Stimulated activated CD4-positive, alpha-beta T cell treated with anti-CD3 and anti-CD28 coated beads, Interleukin-12 subunit alpha, Interleukin-12 subunit beta, amount 100 ng/mL, for 48 hours (primary cell): ENCODE measurements at places on chromosomes 4 and X.

DNA sequence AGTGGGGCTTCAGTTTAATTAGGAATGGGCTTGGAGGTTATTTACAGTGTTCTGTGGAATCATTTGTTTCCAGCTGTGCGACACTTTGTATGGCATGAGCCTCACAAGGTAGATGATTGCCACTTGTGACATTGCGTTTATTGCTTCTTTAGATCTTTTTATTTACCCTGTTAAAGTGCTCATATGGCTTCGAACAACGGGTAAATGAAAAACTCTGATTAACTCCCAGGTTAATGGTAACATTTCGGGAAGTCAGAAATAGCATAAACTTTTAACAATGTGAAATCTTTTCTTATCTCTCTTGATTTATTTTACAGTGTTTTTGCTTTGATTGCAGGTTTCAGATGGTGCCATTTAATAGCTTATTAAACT is 494.3 kb downstream of the IDS start:
- DNase-seq: no peak

DNA sequence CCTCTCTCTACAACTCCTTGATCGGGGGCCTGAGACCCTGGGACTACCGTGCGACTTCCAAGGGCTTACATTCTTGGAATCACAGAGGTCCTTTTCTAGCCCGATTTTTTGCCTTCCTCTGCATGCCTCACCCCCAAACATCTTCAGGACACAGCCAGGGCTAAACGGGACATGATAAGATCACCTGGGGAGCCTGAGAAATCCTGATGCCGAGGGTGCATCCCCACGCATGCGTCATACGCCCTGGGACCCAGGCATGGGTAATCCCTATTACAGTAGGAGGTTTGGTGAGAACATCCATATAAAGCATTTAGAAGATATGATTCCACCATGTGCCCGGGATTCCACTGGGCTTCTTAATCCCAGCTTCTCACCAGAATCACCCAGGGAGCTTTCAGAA is 77.1 kb downstream of the DCTD start:
- no peak for DNase-seq

DNA sequence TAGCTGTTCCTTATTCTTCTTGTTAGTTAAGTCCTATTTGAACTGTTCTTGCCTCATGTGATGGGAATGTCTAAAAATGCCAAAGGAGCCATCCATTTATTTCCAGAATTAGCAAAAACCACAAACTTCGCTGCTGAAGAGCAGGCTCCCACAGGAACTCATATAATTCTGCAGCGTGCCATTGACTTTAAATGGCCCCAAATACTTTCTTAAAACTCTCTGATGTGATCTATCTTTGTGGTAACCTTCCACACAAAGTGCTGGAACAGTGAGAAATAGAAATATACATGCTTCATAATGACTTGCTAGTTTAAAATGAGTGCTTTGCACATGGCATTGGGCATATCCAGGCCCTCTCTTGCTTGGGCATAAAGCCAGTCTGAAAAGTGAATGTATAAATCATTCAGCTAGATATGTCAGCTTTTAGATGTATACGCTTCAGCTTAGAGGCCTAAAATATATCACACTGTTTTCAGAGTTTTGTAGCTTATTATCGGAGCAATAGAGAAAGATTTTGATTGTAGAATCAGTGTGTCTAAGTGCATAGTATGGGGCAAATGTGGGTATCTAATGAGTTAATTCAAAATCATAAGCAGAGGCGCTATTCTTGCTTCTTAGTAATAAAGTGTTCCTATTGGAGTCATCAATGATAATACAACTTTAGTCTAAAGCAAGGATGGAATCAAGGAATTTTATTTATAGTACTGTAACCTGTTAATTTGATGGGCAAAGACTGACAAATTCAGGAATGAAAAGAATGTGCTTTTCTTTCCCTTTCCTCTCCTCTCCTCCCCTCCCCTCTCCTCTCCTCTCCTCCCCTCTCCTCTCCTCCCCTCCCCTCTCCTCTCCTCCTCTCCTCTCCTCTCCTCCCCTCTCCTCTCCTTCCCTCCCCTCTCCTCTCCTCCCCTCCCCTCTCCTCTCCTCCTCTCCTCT is 392.2 kb upstream of the ZFP42 start:
- no peak for DNase-seq

DNA sequence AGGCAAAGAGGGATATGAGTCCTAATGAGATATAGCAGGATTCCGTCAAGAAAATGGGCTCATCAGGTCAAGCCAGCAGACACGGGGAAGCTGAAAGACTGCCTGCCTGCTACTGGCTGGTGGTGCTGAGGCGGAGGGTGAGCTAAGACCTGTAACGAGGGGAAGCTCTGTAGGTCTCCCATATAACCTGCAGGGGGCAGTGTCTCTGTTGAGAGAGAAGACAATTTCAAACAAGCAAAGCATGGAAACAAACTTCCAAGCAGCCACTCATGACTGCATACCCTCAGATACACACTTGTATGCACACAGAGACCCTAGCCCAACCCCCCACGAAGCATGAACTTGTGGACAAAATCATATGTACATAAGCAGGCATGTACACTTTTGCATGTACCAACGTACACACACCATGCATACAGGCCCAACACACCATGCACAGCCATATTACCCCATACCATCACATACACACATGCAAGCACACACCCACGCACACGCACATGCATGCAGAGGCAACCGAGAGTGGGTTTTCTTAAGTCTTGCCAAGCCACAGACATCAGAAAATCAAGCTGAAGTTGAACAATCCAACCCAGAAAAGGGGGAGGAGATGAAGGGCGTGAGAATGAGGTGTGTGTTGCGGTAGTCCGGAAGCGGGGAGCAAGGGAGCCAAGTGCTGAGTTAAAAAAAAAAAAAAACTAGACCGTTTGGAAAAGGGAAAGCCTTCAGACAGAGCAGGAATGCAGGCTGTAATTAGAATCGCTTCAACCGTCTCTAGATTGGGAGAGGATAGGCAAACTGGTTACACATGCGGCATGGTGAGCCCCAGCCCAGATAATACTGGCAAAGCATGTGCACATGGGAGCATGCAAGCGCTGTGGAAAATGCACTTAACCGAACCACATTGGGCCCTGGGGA is 71.0 kb downstream of the PJA1 start:
- DNase-seq: peak; percentile 3

DNA sequence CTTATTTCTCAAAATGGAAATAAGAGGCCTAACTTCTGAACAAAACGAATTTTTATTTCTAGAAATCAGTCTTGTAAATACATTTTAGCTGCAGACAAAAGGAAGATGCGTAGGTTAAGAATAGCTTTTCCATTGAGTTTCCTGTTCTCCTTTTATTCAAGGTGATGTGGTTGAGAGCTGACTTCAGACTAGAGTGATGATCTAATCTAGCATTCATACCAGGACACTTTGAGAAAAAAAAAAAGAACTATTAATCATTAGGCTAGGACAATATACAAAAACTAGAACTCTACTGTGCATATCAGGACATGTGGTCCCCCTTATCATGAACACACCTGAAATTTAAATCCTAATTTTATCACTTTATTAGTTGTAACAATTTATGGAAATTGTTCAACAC is 884.5 kb upstream of the EPHA5 start:
- no peak for DNase-seq

- no peak for DNase-seq
These were observed 65.7 kb upstream of the PAGE1 start for GRCh38 chrX:49761481-49761880.

- DNase-seq: no peak
These were observed 74.8 kb downstream of the HMGB2 start for GRCh38 chr4:173259310-173259709.

DNA sequence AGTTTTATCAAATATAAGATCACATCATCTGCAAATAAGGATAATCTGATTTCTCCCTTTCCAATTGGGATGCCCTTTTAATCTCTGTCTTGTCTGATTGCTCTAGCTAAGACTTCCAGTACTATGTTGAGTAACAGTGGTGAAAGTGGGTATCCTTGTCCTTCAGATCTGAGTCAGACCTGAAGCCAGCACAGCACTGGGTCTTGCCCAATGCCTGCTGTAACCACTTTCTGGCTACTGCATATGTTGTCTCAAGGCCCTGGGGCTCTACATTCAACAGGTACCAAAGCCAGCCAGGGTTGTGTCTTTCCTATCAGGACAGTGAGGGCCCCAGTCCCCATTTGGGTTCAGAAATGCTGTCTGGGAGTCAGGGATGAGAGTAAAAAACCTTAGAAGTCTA is 90.3 kb downstream of the CYSLTR1 start:
- no peak for DNase-seq
